Erythroblast (primary cell): ENCODE measurements at places on chromosomes 7 and 10.

- no peak for DNase-seq
These were observed 192.0 kb upstream of the HABP2 start for GRCh38 chr10:113360870-113361269.

DNA sequence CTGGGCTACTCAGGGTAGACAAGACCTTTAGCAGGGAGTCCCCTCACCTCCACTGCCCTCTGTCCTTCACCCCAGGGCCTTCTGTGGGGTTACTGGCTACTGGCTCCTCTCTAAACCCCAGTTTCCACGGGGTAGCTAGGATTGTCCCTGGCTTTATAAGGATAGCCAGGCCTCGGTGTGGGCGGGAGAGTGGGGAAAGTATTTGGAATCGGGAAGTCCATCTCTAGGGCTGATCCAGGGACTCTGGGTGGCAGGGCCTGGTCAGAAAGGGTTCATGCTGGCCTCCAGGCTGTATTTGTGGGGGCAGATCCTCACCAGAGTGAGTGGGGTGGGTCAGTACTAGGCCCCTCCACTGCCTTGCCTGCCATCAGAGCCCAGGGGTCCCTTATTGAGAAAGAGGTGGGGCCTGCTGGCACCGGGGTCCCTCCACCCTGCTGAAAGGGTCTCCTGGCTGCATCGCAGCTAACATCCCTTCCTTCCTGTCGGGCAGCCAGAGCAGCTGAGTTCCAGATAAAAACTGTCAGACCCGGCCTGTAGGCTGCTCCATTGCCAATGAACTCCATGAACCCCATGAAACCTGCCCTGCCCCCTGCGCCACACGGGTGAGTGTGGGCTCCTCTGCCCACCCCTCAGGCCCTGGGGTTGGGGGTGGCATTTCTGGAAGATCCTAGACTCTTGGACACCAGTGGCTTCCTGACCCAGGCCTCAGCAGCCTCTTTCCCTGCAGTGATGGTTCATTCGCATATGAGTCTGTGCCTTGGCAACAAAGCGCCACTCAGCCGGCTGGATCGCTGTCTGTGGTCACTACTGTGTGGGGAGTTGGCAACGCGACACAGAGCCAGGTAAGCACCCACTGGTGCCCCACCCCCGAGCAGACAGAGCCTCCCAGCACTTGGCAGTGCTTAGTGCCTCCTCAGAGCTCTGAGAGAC is 7.3 kb downstream of the ZMIZ2 start:
- DNase-seq, result no peak

DNA sequence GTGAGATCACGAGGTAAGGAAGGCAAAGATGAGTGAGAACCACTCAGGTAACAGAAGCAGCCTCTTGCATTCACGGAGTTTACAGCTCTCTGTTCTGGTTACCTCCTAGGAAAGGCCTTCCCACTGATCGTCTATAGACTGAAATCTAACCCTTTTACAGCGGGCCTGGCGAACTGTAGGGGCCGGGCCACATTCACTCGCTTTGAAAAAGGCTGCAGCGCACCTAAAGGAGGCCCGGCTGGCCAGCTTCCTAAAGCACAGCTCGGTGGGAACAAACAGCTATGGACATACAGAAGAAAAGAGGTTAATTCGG is 565 bp downstream of the ATP5MK start:
- no peak for DNase-seq

DNA sequence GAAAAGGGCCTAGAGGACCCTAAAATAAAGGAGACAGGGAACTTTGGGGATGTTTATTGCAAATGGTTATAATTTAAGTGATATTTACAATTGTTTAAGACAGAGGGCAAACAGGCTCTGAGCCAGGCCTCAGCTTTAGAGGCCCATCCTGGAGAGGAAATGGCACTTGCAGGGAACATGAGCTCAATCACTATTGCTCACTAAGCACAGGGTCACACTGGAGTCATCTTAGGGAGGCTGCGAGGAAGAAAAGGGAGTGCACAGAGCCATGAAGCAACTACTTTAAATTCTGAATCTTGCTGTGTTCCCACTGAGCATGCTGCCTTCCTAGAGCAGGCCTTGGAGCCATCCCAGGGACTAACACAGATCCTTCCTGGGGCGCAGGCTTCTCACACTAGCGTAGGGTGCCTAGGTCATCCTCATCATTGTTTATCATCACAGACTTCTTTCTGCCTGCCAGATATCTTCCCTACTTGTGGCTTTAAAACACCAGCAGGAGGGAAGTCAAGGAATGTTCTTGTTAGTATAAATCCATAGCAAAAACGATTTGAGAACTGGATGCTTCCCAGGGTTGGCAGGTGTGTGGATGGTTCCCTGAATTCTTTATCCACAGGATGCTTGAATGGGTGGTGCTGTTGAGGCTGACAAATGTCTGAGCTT is 12.7 kb upstream of the DNAJB12 start:
- no peak for DNase-seq

GRCh38 chr7:142629588-142630260 is 119.5 kb upstream of the PRSS1 start:
- no peak for DNase-seq

DNA sequence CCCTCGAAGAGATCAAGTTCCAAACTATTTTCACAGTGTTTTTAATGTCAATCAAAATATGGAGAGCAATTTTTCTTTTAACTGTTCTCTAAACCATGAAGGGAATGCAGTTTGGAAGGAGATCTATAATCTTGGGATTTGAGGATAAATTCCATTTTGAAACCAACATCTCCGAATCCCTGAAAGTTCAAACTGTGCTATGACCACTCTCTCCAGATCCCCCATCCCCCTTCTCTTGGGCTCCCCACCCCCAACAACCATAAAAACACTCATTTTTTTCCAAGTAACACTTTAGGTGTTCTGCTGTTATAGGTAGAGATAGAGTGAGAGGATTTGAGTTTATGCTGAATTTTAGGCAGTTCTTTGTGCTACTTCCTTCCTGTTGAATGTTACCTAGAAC is 1.7 kb downstream of the CALD1 start:
- no peak for DNase-seq

GRCh38 chr7:158361326-158361946 is 226.2 kb downstream of the PTPRN2 start:
- no peak for DNase-seq

DNA sequence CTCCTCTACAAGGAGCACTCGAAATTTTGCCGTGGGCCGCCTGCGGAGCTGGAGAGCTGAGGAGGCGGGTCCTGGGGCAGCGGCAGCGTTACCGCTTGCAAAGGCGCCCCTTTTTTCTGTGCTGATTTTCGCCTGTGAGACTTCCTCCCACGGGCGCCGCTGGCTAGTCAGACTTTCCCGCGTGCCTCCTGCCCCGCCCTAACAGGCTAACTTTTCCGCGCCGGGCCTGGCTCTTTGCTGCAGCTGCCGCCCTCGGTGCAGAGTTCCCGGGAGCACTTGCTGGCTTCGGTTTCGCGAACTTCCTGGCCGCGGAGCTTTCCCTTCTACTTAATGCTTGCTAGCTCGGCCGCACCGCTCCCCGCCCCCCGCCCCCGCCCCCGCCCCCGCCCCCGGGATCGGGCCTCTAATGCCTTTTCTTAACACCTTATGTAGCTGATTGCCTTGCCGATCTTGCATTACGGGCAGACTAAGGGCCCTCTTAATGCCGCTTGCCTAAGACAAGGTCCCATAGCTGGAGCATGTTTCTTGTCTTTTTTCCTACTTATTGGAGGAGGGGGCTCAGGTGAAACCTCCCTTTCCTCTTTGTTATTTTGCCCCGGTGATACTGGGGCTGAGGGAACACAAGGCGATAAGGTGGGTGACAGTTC is 37.9 kb upstream of the RASGEF1A start:
- DNase-seq, result no peak

DNA sequence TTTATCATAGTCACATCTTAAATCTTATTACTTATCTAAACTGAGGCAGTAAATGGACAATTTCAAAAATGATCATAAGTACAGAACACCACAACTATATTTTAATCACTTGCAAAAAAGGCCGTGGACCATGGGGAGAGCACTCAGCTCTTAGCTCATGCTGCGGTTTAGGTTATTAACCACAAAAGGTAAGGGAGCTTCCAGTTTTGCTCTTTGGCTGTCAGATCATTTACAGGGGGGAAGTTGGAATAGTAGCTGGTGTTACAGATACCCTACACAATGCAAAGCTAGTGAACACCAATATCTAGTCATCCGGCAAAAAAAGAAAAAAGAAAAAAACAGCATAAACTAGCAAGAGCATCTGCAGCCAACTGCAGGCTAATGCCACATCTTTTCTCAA is 147.0 kb downstream of the BBS9 start:
- DNase-seq, result no peak

GRCh38 chr7:16515785-16516685 is 10.6 kb upstream of the LRRC72 start:
- DNase-seq, result no peak

DNA sequence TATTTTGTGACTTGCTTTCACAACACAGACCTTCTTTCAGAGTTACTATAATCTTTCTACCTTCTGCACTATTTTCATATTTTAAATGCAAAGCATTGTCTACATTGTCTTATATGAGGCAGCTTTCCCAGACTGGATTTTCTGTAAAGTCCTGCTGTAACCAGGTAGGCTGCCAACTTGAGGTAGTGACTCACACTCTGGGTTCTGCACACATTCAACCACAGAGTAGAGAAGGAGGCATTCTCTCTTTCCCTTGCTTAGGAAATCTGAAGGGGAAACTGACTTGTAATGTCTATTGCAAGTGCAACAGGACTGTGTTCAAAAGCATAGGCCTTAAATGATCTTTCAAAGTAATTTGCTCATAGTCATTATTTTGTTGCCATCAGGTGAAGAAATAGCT is 461.4 kb downstream of the GRM8 start:
- no peak for DNase-seq

DNA sequence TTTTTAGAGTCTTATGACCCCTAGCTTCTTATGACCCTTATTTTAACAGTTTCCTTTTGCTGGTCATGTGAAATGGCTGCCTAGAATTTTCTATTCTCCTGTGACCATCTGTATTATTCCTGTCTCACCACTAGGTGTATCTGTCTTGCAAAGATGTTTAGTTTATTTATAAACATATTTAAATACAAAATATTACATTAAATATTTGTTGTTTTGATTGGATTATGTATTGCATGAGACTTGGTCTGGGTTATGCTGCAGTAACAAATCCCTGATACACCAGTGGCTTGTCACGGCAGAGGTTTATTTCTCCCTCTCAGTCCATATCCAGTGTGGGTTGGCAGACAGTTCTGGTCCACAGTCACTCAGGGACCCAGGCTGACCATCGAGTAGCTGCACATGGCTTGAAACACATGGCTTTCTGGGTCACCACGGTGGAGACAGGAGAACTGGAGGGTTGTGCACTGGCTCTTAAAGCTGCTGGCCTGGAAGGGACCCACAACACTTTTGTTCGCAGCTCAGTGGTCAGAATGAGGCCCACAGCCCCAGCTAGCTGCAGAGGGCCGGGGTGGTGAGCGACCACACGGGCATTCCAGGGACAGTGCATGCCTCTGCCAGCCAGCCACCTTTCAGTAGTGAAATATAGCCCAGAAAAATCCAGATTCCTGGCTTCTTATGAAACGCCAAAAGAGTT is 7.4 kb downstream of the RASSF4 start:
- no peak for DNase-seq

DNA sequence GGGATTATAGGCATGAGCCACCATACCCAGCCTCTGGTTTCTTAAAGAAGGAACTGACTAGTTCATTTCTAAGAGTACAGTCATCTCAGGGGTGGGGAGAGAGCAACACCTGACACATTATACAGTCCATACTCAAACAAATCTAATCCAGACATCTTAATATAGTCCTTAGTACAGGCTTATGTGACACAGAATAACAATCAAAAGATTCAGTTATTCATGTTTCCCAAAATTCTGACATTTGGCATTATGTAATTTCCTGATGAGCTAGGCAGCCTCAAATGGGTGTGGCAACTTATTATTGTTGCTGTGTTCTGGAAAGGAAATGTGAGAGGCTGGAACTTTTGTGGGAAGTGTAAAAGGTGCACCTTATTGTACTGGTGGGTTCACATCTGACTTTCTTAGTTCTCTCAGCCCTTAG is 116.3 kb downstream of the WDFY4 start:
- no peak for DNase-seq

DNA sequence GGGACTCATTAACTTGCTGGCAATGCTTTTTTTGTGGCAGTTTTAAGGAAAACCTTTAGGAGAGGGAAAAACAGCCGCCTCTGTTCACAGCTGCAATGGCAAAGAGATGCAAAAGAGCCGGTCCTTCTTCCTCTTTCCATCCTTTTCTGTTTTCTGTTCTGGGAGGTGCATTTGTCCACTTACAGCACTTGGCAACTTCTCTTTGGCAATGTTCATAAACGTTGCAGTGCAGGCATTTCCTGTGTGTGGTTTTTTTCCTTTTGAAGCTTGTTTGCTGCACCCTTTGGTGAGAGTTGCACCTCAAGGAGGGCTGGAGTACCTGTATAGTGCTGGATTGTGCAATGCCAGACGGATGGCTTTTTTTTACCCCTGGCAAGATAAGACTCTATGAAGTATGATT is 53.9 kb upstream of the HABP2 start:
- DNase-seq, result no peak

DNA sequence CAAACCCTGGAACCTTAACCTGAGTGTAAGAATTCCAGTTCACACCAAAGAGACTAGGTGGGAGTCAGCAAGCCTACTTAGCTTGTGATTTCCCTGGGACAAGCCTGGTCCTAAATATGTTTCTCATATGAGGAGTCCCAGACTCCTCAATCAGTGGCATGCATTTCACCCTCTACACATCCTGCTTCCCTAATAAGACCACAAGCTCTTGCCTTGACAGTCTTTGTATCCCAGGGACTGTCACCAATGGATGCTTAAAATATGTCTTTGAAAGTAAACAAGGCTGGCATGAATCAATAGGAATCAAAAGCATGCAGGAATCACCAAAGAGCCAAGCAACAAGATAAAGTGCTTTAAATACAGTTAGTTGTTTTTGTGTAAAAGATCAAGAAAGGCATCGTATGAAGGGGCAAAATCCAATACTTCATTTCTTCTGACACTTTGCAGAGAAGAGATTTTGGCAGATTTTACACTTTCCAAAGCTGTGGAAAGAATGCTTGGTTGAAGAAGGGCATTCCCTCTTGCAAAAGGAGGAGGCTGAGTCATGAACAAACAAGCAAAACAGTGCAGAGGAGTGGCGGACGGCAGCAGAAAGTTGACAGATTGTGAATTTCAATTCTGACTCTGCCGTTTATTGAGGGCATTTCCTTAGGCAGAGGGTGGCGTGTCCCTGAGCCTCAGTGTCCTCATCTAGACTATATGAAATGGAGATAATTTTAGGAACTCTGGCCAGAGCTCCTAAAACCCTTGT is 8.5 kb upstream of the NFE2L3 start:
- DNase-seq, result no peak

- no peak for DNase-seq
These were observed 229.3 kb downstream of the CCDC3 start for GRCh38 chr10:12771981-12772760.

DNA sequence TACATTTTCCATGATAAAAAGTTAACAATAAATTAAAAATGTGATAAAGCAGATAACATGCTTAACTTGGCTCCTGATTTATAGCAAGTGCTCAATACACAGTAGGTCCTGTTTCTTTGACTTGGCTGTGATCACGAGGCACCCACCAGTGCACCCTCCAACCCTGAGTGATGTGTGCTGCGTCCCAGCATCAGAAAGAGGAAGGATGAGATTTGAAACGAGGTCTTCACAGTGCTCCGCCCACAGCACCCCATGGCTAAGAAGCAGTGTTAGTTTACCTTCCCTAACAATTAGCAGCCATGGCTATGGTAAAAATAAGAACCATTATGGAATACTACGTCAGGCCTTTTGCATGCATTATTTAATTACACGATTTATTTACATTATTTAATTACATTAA is 292.0 kb upstream of the ZMIZ1 start:
- no peak for DNase-seq
